ENCODE measurements at places on chromosomes 7 and 10.

DNA sequence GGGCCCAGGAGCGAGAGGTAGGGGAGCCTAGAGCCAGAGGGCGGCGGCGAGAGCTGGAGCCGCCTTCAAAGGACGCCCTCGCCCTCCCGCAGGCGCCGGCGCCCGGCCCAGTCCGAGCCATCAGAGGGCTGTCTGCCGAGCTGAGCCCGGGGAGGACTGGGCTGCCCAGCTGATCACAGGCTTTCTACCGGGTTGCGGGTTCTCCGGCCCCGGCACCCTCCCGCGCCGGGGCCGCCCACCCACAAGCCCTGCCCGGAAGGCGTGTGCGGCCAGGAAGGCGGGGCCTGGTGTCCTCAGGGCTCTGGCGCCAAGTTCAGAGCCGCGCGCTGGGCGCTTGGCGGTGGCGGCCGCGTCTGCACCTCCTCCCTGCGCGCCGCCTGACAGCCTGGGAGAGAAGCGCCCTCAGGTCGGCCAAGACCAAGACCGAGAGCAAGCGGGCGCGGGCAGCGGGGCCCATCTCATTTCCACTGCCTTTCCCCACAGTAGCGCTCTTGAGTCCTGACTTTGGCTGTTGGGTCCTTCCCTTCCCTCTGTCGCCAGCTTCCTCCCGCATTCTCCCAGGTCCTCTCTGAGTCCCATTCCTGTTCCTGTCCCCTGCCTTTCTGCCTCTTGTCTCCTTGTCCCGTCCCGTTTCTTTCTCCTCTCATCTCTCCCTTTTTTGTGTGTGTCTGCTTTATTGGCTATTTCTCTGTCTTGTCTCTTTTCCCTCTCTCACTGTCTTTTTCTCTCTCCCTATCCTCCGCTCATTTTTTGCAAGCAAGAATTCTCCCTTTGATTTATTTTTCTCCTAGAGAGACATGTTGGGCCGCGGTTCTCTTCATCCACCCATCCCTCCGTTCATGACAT is 60.6 kb upstream of the MSMB start:
- DNase-seq = peak; percentile 73

DNA sequence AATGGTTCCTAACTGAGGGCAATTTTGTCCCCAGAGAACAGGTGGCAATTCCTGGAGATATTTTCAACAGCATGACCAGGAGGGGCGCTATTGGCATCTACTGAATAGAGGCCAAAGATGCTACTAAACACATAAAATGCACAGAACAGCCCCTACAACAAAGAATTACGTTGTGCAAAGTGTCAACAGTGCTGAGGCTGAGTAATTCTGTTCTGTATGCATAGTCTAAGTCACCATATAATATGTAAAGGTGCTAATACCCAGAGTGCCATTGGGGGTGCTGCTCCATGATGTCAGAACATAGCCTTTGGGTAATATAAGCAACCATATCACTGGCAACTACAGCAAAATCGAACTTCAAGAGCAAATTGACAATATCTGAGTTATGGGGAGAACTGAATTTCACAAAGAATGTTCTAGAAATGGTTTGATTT is 213.3 kb upstream of the PHYHIPL start:
- DNase-seq = no peak

DNA sequence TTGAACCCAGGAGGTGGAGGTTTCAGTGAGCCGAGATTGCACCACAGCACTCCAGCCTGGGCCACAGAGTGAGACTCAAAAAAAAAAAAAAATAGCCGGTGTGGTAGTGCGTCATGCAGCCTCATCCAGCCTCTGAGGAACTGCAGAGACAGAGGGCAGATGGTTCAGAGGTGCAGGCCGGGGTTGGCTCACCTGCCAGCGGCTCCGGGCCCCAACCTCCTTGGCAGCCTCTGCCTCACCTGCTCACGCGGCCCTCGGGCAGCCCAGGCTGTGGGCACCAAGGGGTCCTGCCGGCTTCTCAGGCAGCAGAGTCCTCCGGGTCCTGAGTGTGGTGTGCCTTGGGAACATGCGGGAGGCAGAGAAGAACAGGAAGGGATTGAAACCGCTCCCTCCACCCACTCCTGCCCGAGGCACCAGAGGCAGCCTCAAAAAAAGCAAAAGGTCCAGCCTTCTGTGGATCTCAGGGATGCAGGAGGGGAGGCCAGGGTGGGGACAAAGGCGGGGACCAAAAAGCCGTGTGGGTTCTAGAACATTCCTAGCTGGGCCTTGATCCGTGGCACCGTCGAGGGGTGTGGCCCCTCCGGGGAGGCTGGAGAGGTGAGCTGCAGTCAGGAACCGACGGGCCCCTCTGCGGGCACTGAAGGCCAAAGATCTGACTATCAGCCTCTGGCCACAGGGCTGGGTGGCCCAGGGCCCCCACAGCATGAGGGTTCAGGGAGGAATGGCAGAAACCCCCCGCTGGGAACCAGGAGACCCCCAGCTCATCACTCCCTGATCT is 55.4 kb upstream of the DNAJB6 start:
- no peak for DNase-seq

DNA sequence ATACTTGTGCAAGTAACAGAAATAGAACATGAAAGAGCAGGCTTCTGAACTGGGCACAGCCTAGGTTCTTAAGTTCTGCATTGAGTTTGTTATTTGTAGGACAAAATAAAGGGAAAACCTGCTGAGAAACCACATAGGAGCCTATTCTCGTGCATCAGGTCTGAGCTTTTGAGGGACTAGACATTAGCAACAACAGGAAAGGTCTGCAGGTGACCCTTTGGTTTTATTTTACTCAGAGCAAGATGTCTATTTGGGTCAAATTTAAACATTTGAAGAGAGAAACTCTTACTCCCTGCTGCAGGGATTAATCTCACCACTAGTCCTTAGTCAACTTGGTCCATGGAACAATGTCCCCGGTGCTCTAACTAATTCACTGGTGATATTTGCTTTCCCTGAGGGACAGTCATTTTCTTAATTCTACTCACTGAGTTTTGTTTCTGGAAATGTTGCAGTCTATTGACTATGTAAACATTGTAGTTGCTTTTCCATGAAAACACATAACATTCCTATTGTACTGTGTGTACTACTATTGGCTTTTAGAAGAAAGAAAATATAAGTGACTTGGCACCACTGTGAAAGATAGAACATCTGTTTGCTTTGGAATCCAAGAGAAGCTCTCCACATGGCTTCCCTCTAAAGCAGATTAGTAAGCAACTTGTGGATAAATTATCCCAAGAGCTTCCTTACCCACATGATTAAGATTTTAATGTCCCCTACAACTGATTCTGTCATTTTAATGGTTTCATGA is 108.2 kb downstream of the CHRM2 start:
- no peak for DNase-seq

GRCh38 chr7:141495057-141495456 is 56.2 kb upstream of the AGK start:
- no peak for DNase-seq

DNA sequence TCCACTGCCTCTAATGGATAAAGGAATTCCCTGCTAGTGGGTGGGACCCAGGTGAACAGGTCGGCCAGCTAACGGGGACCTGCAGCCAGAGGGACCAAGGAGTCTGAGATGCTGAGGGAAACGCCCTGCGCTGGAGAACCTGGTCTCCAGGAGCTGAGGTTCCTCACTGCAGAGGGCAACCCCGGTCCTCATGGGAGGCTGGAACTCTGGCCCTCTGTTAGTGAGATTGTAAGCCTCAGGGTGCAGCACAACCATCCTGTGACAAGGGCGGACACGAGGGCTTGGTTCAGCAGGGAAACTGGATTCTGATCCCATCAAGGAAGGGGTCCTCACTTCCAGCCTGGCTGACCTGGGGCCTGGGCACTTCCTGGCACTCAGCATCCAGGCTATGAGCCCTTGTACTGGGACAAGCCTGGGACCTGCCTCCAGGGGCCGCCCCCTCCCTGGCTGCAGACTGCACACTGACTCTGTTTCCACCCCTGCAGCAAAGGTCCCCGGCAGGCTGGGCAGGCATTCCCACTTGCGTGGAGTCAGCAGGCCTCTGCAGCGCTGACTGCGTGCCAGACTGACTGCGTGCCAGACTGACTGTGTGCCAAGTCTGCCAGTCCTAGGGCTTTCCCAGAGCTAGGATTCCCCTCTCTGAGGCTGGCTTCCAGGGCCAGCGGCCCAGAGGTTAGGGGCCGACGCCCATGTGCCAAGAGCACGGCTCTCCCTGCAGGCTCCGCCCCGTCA is 143.2 kb downstream of the MAPK8 start:
- no peak for DNase-seq

GRCh38 chr7:32390210-32390609 is 100.0 kb downstream of the LSM5 start:
- DNase-seq = no peak

DNA sequence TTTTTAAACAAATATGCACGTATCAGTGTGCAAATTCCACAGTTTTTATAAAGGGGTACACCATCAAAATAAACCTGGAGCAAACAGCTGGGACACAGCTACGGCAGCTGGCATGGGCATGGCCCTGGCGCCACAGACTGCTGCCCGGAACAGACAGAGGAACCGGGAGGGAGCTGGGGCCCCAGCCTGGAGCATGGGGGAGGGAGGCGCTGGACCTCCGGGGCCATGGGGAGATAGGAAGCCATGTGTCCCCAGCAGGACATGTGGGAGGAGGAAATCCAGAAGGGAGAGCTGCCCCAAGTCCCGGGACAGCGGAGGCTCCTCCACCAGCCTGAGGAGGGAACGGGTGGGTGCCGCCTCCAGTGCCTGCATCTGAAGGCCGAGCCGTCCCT is 180.1 kb downstream of the MAD1L1 start:
- DNase-seq = no peak

DNA sequence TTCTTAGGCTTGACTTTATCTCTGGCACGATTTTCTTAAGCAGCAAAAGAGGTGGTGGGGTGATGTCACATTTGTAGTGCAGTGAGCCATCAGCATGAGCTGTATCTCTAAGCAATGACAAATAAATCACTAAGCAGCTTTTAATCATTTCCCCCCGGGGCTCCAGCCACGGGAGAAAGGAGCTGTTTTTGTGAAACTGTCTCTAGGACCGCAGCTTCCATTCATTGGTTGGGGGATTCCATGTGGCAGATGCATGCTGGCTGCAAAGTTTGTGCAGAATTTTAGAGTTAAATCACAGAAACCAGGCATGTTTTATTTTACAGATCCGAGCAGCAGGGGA is 464 bp downstream of the KIAA1217 start:
- peak; percentile 73 for DNase-seq

DNA sequence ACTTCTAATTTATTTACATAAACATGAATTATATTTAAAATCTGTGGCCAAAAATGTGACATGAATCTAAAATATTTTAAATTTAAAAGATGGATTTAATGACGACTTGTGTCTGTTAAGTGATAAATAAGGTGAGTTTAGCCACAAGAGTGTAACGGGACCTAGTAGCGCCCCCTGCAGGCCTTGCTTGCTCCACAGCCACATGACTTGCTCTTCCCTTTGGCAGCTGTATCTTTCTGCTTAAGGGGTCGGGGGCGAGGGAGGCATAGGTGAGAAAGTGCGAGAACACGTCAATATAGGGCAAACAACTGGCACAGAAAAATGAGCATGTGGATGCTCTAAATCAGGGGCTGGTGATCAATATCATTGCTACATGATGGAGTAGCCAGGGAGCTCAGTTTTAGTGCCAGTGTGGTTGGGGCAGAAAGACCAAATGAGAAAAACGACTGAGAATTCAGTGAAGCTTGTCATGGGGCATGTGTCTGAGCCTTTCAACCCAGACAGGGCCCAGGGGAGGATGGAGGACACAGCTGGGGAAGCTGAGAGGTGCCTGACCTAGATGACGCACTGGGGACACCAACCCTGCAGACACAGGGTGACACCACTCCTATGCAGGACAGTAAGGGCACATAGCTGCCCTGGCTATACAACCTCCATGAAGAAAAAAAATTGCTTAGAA is 49.8 kb downstream of the PAXIP1 start:
- DNase-seq = peak; percentile 74

DNA sequence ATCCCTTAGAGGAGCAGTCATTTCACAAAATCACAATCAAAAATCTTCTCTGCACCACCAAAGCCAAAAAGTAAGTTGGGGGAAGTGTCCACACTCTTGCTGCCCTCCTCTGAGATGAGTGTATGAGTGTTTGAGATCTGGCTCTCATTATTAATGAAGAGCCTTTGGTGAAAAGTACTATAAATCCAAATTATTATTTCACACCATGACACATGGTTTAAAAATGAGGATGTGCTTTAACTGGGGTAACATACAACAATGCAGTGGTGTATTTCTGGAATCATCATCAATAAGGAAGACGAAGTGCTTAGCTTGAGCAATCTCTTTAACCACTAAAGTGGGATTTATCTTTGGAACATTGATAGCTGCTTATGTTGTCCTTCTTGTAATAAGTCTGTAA is 114.2 kb upstream of the ADAM12 start:
- no peak for DNase-seq

DNA sequence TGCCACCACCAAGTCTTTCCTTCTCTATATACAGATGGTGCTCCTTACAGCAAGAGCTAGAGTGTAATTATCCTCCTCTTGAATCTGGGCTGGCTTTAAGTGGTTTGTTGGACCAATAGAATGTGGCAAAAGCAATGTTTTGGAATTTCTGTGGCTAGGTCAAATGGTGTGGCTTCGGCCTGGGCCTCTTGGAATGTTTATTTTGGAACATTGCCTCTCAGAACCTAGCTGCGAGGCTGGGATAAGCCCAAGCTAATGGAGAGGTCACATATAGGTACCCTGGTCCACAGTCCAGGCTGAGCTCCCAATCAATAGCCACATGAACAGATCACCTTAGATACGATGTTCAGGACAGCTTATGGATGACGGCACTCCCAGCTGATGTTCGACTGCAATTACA is 556.7 kb downstream of the TYW1 start:
- DNase-seq = no peak

- no peak for DNase-seq
Measured at GRCh38 chr10:124288486-124288885, 130.2 kb downstream of the OAT start.
